ENCODE measurements at places on chromosomes 3 and 15.

DNA sequence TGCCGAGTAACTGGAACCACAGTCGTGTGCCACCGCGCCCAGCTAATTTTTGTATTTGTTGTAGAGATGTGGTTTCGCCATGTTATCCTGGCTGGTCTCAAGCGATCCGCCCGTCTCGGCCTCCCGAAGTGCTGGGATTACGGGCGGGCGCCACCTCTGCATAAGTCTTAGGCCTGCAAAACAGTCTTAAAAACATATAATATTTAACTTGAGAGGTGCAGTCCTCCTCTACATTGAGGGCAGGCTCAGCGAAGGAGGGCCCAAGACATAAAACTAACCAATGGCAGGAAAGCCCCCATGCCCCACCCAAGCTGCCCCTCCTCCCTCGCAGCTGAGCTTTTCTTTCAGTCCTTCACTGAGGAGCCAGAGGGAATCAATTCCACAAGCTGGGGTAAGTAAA is at the start of gene SLC28A2:
SLC28A2 (plus strand) TSS at position 347 of the 400 bp plus-strand sequence. CDS start 982 bp downstream, outside the sequence.
- no peak for DNase-seq

- no peak for DNase-seq
Observed at GRCh38 chr15:90209591-90209990, 8.5 kb downstream of the SEMA4B start.

DNA sequence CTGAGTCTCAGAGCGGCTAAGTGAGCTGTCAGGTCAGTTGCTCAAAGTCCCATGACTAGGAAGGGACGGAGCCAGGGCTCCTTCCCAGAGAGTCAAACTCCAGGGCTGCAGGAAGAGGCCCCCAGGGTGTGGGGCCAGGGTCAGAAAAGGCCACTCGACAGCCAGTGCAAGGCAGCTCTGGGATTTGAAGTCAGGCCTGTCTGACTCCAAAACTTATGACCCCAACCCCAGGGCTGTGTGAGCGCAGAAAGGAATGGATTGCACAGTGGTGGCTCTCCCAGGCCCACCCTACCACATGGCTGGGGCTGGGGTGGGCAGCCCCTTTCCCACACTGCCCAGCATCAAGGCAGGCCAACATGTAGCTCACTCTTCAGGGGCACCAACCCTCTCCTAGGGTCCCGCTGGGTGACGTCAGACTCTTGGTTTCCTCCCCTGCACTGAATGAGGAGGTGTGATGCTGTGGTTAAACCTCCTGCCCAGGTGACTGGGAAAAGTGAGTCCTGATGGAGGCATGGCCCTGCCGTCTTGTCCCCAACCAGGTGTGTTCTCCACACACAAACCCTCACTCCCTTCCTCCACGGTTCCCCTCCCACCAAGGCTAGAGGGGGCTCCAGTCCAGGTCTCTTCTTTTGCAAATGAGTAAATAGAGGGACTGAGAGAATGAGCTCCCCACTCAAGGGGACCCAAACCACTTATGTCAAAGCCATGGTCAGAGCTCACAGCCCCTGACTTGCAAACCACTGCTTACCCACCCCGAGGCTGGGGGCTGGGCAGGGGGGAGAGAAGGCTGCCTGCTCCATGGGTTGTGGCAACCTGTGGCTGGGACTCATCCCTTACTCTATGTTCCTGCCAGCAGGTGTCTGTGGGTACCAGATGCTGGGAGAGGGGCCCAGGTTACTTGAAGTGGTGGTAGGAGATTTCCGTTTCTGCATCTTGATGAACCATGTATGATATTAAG is 23.8 kb upstream of the CORO2B start:
- no peak for DNase-seq

DNA sequence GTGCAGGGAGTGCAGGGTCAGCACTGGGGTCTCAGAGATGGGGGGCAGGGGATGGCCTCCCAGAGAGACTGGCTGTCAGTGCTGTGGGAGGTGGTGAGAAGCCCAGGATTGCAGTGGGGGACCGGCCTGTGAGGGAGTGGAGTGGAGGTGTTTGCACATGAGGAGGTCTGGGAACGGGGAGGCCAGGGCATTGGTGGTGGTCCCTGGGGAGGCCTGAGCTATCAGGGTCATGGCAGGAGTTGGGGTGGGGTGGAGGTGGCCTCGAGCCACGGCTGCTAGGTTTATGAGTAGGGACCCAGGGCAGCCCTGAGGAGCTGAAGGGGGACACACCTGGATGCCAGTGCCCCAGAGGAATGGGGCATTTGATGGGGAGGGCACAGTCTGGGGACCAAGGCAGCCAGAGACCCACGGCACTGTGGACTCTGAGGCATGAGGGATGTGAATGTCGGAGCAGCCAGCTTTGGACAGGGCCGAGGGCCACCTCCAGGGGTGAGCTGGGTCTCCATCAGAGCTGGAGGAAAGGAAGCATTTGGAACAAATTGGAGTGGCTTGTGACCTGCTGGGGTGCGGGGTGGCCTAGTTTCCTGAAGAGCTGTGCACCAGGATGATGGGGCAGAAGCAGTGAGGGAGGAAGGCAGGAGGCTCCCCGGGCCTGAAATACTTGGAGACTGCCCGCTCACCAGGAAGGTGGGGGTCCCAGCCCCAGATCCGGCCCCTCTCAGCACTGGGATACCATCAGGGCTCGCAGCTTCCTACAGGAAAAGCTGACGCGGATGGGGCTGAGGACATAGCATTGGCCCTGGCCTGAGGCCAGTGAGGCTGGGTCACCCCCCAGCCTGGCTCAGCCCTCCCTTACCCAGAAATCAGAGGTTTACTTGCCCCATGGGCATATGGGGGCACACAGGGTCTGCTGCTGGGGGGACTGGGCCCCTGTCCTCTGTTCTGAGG is 9.5 kb upstream of the CSPG4 start:
- DNase-seq = no peak

- DNase-seq = peak; percentile 8
Observed at GRCh38 chr15:61857169-61857829, 202.9 kb downstream of the VPS13C start.

DNA sequence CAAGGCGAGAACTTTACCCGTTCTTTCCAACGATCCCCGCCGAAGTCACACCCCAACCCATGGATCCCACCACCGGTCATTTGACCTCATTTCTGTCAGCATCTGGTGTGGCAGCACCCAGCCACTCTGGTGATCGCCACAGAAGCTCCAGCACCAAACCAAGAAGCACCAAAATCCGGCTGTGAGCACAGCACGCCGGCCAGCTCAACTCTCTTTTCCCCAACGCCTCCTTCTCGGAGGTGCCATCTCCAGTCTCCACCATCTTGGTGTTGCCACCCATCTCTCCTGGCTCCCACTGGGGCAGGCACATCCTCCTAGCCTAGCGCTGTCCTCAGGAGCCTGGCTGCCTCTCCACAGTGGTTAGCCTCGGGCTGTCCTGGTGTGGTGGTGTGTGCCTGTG is 6.5 kb downstream of the MUC4 start:
- DNase-seq = no peak
